ENCODE measurements at places on chromosomes 2 and 18.
A peak's percentile ranks its signal among the peaks of the same experiment; 100 is the strongest.

GRCh38 chr2:200222791-200223190, 83.7 kb upstream of the SPATS2L start:
- peaks cover 37% of the 10 kb centered on the region for H3K27me3 ChIP-seq
- H3K27ac ChIP-seq = no peak overlapping the region
- no peak overlapping the region for H3K4me3 ChIP-seq
- no peak for DNase-seq

DNA sequence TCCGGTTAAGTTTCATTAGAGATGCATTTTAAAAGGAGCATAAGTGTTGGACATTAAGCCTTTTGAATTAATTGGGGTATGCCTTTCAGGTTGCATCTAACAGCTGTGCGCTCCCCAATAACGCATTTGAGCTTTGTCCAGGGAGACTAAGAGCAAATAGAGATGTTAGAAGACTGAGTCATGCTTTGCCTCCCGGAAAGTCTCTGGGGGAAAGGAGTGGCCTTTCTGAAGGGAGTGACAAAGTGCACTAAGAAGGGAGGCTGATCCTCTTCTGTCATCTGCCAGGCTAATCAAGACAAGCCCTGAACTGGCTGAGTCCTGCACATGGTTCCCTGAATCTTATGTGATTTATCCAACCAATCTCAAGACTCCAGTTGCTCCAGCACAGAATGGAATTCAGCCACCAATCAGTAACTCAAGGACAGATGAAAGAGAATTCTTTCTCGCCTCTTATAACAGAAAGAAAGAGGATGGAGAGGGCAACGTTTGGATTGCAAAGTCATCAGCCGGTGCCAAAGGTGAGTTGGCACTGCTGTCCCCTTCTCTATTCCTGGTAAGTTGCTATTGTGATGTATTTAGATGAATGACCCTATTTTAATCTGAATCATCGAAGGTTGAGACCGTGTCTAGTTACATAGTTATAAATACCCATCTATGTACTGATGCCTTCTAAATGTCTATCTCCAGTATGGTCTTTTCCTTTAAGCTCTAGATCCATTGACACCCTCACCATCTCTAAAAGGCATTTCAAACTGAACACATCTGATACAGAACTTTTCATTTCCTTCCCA, 12.1 kb downstream of the TTL start:
- no peaks in the 10 kb centered on the region for H3K4me1 ChIP-seq
- H3K36me3 ChIP-seq = no peaks in the 10 kb centered on the region
- no peak overlapping the region for H3K4me3 ChIP-seq
- H3K27me3 ChIP-seq = no peaks in the 10 kb centered on the region

GRCh38 chr2:18106841-18107240, 228.4 kb downstream of the KCNS3 start:
- H3K27me3 ChIP-seq = no peaks in the 10 kb centered on the region
- DNase-seq = no peak
- no peaks in the 10 kb centered on the region for H3K4me1 ChIP-seq
- H3K27ac ChIP-seq = no peak overlapping the region
- H3K36me3 ChIP-seq = no peaks in the 10 kb centered on the region
- no peak overlapping the region for H3K4me3 ChIP-seq

DNA sequence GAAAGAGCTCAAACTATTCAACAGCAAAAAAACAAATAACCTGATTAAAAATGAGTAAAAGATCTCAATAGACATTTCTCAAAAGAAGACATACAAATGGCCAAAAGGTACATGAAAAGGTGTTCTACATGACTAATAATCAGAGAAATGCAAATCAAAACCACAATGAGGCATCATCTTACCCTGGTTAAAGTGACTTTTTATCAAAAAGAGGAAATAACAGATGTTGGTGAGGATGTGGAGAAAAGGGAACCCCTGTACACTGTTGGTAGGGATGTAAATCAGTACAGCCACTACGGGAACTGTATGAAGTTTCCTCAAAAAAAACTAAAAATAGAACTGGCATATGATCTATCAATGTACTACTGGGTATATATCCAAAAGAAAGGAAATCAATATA, 39.8 kb upstream of the TMEM163 start:
- no peaks in the 10 kb centered on the region for H3K4me1 ChIP-seq
- DNase-seq = no peak
- H3K27me3 ChIP-seq = peaks cover 84% of the 10 kb centered on the region

DNA sequence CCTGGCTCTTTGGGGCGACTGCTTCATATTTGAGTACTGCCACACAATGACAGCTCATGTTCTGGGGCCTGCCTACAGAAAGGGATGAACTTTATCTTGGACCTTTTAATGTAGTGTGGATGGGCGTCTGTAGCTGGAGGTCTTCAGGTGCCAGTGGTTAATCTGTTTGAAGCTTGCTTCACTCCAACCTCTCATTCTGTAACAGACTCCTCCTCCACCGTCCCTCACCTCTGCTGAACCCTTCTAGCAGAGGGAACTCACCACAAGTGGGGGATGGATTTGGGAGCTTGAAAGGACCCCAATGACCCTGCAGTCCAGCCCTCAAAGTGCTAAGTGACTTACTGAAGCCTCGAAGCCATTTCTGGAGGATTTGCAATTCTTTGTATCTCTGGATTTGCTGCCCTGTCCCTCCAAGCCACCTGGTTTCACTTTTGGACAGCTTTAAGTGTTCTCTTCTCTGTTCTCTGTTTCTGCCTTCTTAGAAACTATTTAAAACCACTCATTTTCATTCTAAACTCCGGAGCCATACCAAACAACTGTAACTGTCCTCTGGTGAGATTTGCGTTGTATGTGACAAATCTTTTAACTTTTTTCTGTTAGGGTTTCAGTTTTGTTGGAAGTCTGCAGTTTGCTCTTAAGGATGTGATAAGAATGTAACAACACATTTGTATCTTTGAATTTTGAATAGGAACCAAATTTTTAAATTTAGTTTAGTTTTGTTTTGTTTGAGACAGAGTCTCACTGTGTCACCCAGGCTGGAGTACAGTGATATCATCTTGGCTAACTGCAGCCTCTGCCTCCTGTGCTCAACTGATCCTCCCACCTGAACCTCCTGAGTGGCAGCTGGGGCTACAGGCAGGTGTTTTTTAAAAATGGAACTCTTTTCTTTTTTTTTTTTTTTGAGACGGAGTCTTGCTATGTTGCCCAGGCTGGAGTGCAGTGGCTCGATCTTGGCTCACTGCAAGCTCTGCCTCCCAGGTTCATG, 37.0 kb upstream of the CASP8 start:
- H3K4me1 ChIP-seq = peaks cover 6% of the 10 kb centered on the region
- no peaks in the 10 kb centered on the region for H3K27me3 ChIP-seq
- no peak overlapping the region for H3K27ac ChIP-seq
- DNase-seq = no peak
- no peak overlapping the region for H3K4me3 ChIP-seq

- no peak for DNase-seq
- peaks cover 21% of the 10 kb centered on the region for H3K27me3 ChIP-seq
- H3K4me3 ChIP-seq = no peak overlapping the region
- no peak overlapping the region for H3K27ac ChIP-seq
- H3K4me1 ChIP-seq = no peaks in the 10 kb centered on the region
Observed at GRCh38 chr2:221596192-221596591, 24.1 kb upstream of the EPHA4 start.

DNA sequence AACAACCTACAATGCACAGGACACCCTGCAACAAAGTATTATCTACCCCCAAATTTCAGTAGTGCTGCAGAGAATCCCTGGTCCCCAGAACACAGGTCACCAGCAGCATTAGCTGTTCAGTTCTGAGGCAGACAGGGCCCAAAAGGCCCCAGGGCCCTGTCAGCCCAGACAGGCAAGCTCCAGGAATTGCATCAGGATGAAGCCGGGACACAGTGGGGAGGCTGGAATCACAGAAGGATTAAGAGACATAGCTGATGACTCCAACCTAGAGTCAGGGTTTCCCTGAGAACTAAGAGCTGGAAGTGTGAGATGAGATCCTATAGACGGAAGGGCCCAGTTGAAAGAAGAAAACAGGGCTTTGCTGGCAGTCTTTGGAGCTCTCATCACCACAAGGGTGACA, 148.1 kb downstream of the GALNT14 start:
- H3K4me1 ChIP-seq = no peaks in the 10 kb centered on the region
- DNase-seq = no peak
- no peak overlapping the region for H3K27ac ChIP-seq
- peaks cover 23% of the 10 kb centered on the region for H3K27me3 ChIP-seq

DNA sequence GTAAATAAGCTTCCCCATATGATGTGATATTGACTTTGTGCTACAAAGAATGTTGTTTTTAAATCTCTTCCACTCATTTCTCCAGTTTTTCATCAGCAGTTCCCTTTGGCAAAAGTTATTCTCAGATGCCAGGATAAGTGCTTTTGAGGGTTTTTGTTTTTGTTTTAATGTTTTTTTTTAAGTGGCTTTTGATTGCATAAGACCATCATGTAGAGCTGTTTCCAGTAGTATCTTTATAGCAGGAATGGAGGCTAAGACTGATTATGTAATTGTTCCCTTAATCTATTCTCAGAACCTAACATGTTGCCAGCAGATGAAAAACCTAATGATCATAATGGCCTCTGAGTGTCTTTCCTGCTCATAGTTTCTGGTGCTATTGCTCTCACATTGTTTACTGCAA, 77.9 kb downstream of the CABLES1 start:
- no peaks in the 10 kb centered on the region for H3K4me1 ChIP-seq
- DNase-seq = no peak
- no peak overlapping the region for H3K4me3 ChIP-seq
- H3K27ac ChIP-seq = no peak overlapping the region
- H3K27me3 ChIP-seq = peaks cover 32% of the 10 kb centered on the region

- no peak overlapping the region for H3K27ac ChIP-seq
- no peaks in the 10 kb centered on the region for H3K4me1 ChIP-seq
- DNase-seq = no peak
- H3K4me3 ChIP-seq = no peak overlapping the region
- H3K36me3 ChIP-seq = no peaks in the 10 kb centered on the region
- peaks cover 11% of the 10 kb centered on the region for H3K27me3 ChIP-seq
Observed at GRCh38 chr2:16251511-16252225, 311.3 kb downstream of the MYCN start.

DNA sequence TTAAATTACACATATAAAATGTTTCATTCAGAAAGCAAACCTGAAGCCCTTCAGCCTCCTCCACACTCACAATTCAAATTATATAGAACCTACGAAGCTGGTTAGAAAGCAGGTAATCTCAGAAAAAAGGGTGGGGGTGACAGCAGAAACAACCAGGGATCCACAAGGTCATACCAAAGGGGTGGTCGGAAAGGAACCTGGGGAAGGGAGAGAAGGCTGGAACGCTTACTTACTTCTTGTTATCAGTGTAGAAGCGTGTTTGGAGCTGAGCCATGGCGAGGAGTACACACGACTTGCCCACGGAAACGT, 316 bp downstream of the WDR12 start:
- H3K4me3 ChIP-seq = peak overlapping the region; percentile 95
- peak overlapping the region; percentile 78 for H3K27ac ChIP-seq
- H3K27me3 ChIP-seq = no peaks in the 10 kb centered on the region
- DNase-seq = no peak

GRCh38 chr2:120938045-120938771, 202.5 kb downstream of the GLI2 start:
- no peak overlapping the region for H3K27ac ChIP-seq
- no peak overlapping the region for H3K4me3 ChIP-seq
- no peaks in the 10 kb centered on the region for H3K36me3 ChIP-seq
- no peaks in the 10 kb centered on the region for H3K4me1 ChIP-seq

- peaks cover 1% of the 10 kb centered on the region for H3K36me3 ChIP-seq
- no peak for DNase-seq
- H3K27me3 ChIP-seq = peaks cover 60% of the 10 kb centered on the region
- H3K4me1 ChIP-seq = no peaks in the 10 kb centered on the region
- H3K4me3 ChIP-seq = no peak overlapping the region
Observed at GRCh38 chr2:67996772-67997527, 65.9 kb downstream of the C1D start.

DNA sequence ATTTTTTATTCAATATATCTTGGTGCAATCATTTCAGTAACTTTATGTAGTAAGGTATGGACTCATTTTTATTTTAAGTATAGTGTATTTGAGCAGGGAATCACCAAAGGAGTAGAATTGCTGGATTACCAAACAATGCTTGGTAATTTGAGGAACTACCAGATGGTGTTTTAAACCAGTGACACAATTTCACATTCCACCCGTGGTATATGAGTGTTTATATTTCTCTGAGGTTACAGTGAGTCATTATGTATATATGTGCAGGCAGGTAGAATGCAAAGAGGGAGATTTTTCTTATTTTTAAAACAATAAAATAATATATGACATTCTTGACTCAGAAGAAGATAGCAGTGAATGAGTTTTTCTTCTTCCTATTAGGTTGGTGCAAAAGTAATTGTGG, 596.9 kb downstream of the DCC start:
- H3K27me3 ChIP-seq = no peaks in the 10 kb centered on the region
- no peaks in the 10 kb centered on the region for H3K36me3 ChIP-seq
- DNase-seq = no peak

DNA sequence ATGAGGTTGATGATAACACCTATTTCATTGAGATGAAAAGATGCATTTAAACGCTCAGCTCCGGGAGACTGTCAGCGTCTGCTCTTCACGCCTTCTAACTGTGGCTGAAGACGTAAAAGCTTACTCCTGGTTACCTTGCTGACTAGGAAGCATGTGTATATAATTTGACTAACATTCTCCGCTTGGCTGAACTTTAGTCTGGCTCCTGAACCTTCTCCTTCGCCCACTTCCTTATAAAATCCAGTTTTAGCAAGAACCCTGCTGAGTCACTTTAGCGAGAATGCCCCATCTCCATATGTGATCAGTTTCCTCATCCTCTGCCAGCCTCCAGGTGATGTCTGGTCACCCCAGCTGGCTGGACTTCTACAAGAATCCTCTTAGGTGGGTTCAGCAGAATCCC, 12.7 kb upstream of the CREG2 start:
- H3K4me1 ChIP-seq = peaks cover 5% of the 10 kb centered on the region
- no peaks in the 10 kb centered on the region for H3K36me3 ChIP-seq
- H3K27me3 ChIP-seq = peaks cover 78% of the 10 kb centered on the region
- no peak overlapping the region for H3K27ac ChIP-seq
- H3K4me3 ChIP-seq = no peak overlapping the region

DNA sequence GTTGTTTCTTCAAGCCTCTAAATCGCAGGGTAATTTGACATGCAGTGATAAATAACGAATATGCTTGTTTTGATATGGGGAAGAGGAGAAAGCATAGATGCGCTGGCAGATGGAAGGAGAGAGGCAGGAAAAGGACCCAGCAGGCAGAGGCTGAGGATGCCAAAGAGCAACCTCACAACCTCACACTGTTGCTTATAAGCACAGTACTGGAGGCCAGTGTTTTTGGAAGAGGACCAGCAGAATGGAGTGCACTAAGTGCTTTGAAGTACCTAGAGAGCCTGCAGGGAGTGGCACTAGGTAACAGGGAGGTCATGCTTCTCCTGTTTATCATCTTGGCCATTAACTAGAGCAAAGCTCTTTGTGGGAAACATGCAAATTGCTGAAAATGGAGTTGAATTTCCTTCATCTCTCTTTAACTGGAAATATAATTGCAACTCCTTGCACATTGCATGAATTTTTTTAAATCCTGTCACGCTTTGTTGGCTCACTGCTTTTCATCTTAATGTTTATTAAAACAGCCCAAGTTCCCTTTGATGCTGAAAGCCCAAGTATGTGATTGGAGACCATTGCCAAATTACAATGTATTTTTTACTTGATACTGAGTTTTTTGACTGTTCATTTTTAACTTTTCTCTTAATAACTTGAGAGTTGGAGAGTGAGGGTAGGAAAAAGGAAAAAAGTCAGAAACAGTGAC, 236.4 kb downstream of the LRRTM1 start:
- no peak overlapping the region for H3K27ac ChIP-seq
- H3K27me3 ChIP-seq = no peaks in the 10 kb centered on the region
- no peaks in the 10 kb centered on the region for H3K36me3 ChIP-seq
- H3K4me3 ChIP-seq = no peak overlapping the region
- DNase-seq = no peak

Measured in central memory CD8-positive, alpha-beta T cell (primary cell).